NB4 (cell line): ENCODE measurements at places on chromosomes 11 and 22.

- DNase-seq: peak; percentile 93
These were observed 12.9 kb upstream of the CDKN1C start for GRCh38 chr11:2898366-2899079.

DNA sequence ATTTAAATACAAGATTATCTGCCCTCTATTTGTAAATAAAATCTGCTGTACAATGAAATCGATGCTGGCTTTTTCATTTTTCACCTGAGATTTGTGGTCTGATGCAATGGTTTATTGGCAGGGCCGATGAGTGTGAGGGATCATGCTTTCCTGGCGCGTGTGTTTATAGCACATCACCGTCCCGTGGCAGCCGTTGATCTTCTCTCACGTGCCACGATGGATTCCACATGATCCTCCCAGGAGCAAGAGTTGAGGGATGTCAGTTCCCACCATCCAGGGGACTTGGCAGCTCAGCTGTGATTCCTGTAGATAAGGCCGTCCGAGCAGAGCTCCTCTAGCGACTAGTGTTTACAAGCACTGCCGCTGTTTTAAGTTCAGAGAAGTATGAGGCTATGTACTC is 213.7 kb downstream of the TBC1D22A start:
- no peak for DNase-seq

DNA sequence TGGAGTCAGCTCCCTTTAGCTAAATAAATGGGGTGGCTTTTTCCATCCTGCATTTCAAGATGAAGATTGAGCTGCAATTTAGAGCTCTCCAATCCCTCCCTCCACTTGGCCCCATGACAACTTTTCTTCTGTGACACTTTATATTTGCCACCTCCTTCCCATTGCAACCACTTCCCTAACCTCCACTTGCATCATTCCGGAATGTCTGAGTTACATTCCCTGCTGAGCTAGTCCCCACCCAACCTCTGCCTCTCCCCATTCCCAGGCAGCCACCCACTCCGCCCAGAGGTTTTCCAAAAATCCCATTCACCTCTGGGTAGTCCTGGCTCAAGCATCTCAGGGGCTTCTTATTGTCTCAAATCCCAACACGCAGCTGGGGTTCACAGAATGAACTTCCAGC is 24.7 kb downstream of the PC start:
- DNase-seq: no peak

DNA sequence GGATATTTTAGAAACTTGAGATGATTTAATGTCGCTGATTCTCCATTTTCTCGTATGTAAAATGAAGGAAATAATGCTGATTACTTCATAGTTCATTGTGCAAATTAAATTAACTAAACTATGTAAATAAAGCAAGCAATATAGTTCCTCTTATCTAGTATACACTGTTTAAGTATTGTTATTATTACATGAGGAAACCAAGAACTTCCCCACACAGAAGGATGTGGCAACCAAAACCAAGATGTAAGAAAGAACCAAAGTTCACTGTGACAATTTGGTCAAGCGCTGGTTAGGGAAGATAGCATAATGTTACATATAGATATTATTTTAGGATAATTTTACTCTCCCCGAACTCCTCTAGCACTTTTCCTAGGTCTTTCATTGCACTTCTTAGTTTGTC is 103.2 kb downstream of the XKR3 start:
- peak; percentile 33 for DNase-seq

DNA sequence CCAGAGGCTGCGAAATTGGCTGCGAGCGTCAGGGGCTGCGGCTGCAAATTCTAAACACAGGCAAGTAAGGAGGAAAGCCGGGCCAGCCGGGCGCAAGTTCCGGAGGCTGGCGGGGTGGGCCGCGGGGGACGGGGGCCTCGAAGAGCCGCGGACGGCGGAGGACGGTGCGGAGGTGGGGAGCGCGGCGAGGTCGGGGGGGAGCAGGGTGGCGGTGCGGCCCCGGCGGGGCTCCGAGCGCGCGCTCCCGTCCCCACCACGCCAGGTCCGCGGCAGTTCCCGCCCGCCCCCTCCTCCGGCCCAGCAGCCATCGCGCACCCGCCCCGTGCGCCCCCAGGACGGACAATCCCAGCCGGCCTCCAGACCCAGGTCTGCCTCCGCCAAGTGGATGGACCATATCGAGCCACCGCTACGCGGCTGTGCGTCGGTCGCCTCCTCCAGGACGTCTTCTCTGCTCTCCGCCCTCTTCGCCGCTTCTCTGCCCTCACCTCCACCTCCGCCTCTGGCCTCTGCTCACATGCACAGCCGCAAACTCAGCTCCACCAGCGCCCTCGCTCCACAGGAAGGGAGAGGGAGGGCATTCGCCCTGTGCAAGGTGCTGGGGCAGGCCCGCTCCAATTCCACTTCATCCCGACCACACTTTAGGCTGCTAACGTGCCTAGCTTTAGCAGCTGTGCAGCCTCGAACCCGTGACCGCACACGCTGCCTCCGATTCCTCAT is 7.2 kb downstream of the ELFN2 start:
- DNase-seq: no peak

GRCh38 chr11:118238929-118239328 is 13.2 kb downstream of the MPZL3 start:
- DNase-seq: peak; percentile 85

GRCh38 chr11:85749884-85750283 is 61.1 kb downstream of the SYTL2 start:
- DNase-seq: no peak

- DNase-seq: no peak
These were observed 16.7 kb downstream of the GDPD4 start for GRCh38 chr11:77284476-77285468.

- DNase-seq: peak; percentile 35
These were observed 885 bp downstream of the TRMU start for GRCh38 chr22:46336119-46337078.

- no peak for DNase-seq
These were observed 9.1 kb downstream of the ME3 start for GRCh38 chr11:86663291-86663690.

GRCh38 chr11:114447444-114447843 is 8.2 kb downstream of the REXO2 start:
- no peak for DNase-seq

- no peak for DNase-seq
These were observed 69.1 kb upstream of the WNT11 start for GRCh38 chr11:76275446-76275845.

DNA sequence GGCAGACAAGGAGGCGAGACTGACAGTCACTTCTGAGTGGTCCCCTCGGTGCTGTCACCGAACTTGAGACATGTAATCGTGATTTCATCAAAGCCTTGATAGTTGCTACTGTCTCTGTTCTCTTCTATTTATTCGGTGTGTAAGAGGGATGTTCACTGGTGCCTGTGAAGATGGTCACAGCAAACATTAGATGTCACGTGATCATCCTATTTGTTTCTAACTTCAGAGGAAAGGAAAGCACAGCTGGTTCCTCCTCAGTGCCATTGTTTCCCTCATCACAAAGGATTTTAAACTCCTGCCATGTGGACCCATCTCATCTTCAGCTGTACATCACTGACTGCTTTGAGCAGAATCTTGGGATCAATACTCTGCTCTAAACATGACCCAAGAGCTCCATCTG is 73.1 kb upstream of the CLMP start:
- no peak for DNase-seq

DNA sequence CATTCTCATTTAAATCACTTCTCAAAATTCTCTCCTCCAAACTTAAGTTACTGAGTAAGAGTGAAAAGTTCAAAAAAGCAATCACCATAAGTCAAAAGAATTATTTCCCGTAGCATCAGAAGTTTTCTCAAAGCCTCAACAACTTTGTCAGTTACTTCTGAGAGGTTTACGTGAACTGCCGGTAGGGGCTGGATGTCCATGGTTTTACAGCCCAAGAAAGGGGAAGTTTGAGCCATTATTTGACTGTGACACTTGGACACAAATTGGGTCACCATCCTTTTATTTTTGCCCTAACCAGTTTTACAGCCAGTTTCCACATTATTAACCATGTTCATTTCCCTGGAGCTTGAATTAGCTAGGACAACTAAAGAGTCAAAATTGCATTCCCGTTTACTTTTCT is 7.5 kb downstream of the POU2AF3 start:
- DNase-seq: peak; percentile 38

DNA sequence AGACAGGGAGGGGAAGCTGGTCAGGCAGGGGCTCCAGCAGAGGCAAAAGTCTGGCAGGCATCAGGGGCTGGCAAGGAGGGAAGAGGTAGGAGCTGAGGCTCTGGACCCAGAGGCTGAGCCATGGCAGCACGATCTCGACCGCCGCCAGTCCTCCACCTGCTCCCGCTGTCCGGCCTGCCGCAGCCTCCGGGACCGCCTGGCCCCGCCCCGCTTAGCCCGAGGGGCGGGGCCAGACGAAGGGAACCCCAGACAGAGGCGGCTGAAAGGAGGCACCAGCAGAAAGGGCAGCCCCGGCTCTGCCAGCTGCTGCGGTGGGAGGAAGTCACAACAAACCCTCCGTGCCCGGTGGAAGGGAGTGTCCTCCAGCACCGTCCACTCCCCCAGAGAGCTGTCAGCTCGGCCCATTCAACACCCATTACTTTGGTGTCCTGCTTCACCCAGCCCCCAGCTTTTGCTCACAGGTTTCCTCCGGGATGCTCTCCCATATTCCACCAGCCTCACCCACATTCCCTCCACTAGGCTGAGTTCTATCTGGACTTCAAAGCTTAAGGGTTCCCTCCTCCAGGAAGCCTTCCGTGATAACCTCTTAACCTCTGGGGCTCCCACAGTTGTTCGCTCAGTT is at the start of gene MFNG:
Gene MFNG (minus strand): TSS at position 161 of the 622 bp plus-strand sequence. CDS start 207 bp downstream, outside the sequence.
- DNase-seq: peak; percentile 70

GRCh38 chr11:5507933-5508305 is 1.8 kb downstream of the UBQLN3 start:
- DNase-seq: no peak

DNA sequence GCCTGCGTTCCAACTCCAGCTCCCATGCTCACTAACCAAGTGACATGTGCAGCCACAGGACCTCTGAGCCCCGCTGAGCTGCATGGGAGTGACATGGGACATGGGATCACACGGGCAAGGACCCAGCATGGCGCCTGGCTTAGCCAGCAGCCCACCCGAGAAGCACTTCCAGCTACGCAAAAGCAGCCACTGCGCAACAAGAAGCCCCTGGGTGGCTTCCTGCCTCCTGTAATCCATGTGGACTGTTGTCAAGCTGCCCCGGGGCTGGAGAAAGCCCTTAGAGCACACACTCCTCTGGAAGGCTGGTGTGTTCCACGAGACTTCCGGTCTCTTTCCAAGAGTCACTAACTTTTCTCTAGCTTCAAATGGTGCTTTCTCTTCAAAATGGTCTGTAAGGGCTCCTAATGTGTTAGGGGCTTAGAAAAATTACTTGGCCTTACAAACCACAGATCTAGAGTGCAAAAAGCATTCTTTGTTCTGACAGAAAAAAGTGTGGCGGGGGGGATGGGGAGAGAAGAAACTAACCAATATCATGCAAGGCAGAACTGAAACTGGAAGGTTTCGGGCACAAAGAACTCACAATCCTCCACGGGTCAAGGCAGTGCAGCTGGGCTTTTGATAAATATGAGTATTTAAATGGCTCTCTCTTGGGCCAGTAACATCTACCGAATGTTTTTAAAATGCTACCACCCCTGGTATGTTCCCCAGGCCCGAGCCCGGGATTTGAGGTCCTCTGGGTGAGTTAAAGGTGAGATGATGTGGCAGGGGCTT is 5.5 kb downstream of the C11orf24 start:
- DNase-seq: no peak

- DNase-seq: peak; percentile 81
These were observed 1.4 kb downstream of the BDNF start for GRCh38 chr11:27698872-27699241.
